ENCODE measurements at places on chromosomes 4 and X.

DNA sequence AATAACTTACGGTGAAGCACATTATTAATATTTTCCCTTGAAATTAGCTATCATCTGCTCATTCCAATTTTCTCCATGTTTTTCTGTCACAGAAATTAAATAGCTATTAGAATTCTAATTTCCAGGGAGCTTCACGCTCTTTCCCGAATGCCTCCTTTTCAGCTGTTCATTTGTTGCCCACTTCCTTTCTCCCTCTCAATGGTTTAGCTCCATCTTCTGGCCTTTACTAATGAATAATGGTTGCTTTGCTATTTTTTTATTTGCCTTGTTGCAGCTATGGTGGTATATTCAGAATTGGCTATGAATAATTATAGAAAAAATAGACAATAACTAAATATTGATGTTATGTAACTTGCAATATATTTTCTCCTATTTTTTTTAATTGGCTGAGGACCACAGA, 70.5 kb downstream of the GRIA2 start:
- no peak for DNase-seq

DNA sequence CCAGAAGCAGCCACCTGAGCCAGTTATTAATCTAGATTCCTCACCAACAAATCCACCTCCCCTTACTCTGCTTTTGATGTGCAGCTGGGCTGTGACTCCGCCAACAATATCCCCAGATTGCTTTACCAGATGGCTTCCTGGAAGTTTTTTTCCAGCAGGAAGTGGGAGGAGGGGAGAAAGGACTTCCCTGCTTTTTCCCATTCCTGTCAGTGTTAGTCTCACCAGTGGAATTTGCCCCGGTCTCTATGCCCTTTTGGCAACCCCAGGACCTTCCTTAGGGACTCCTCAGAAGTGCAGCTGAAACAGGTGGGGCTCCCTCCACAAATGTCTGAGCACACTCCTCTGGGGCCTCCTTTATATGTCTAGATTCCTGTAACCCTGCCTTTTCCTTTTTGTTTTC, 465.2 kb upstream of the IGFBP7 start:
- DNase-seq = no peak

DNA sequence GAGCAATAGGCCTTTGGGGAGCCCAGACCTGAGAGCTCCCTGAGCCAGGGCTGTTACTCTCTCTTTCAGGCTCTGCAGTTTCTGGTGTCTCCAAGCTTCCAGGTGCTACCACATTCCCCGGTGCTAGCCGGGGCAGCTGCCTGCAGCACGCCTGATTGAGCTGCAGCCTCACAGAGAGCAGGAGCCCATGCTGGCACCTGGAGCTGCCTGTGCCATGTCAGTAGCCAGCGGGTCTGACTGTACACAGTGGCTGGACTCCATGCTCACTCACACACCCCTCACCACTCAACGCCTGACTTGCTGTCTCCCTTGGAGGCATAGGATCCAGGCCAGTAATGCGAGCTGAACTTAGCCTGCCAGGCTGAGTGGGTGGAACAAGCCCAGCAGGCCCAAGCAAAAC, 800.4 kb upstream of the AGA start:
- no peak for DNase-seq

- DNase-seq = no peak
Measured at GRCh38 chrX:54529151-54529550, 868 bp upstream of the GNL3L start.

DNA sequence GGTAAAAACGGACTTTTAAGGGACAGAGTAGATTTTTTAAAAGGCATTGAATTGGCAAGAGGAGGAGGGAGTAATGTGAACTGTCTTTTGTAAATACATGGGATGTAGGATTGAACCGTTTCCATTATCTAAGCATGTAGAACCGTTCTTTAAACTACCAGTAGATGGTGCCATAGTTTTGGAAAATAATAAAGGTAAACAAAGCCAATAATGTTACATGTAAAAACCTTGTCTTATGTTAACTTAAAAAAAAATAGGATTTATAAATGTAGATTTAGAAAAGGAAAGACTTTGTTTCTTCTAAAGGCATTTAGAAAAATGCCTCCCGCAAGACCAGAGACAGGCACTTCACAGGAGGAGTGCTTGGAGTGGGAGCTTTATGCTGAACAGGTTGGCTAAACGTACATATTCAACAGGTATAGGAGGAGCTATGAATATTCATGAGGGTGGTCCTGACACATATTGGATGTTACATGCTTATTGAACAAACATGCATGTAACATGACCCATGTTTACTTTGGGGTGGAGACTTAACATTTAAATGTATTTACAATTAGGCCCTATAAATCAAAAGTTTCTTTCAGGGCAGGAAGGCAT, 45.5 kb upstream of the FAM241A start:
- DNase-seq = no peak

DNA sequence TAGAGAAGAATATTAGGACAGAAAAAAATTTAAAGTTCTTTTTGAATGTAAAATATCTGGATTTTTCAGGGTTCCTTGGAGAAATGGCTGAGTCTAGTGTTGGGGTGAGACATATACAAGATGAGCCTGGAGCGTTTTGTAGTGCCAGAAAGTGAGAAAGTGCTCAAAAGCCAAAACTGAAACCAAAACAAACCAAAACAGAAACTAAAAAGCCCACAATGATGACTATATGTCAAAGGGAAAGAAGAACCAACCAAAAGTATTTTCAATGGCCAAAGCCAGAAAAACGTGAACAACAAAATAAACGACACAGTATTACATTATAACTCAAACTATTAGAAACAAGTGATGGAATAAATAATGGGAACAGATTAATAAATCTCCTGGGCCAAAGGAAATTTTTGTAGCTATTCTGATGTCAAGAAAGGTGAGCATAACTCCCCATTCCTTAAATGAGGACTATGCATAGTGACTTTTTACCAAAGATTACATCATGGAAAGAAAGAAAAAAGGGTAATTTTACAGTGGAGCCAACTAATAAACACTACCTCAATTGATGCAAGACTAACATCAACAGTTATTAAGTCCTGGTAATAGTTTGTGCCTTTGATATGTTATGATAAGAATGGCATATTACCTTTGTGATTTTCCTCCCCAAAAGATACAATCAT, 1137.6 kb downstream of the C4orf33 start:
- DNase-seq = no peak

DNA sequence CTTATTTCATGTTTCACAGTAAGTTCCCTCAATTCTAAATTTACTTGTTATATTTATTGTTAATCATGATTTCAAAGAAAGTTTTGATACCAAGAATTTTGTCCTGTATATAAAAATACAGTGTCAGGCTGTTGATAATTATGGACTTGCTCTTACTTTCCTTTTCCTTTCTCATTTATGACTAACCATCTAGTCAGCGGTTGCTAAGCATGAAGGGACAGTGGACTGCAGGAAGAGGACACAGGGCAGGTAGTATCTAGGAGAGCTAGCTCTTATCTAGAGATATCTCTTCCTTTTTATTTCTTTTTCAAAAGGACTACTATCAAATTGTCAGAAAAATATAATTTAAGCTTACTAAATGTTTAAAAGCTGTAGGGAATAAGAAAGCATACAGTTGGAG, 1.6 kb downstream of the OPRPN start:
- DNase-seq = no peak

DNA sequence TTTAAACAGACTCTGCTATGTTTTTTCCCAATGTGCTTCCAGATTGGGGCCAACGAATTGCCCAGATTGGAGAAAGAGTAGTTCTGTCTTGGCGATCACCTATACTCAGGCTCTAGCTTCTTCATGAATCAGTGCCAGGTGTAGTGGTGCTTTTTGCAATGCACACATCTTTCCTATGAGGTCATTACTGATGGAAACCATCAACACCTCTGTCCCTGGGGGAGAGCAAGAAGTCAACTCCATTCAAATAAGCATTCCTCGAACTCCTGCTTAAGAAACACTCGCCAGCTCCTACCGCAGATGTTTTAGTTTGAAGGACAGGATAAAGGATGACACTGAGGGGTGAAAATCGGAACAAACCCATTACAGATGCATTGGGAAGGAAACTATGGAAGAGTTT, 156.5 kb upstream of the DKK2 start:
- DNase-seq = no peak

- no peak for DNase-seq
Measured at GRCh38 chr4:7466904-7467303, 32.2 kb upstream of the PSAPL1 start.

DNA sequence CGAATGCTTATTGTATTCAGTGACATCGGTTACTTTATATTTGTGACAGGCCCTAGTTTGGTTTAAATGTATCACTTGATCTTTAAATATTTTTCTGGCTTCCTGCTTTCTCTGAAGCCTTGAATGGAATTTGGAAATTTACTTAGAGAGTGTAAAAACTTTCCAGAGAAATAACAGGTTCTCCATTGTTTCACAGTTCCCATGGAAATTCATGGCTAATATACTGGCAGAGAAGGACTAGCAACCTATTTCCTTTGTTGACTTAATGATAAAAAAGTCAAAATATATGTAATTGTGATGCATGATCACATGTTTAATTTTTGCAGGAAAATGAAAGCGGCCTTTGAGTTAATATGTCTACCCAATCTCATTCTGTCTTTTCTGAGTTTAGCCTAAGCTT, 13.2 kb downstream of the NEIL3 start:
- DNase-seq = no peak

GRCh38 chr4:15327311-15328298, 100.2 kb upstream of the C1QTNF7 start:
- no peak for DNase-seq

DNA sequence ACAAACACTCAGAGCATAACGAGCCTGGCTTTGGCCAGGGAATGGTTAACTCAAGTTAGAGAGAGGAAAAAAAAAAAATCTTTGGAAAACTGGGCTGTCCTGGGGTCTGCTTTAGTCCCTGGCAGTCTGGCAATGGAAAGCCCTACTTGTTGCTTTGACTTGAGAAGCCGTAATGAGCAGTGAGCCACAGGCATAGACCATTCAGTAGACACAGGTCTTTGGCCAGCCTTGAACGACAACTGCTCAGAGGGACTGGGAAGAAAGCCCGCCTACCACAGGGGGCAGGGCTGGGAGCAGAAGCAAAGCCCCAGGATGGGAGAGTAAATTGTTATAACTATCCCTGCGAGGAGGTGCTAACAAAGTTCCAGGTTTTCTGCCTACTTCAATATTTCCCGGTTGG, 25.9 kb downstream of the SLC25A43 start:
- DNase-seq = no peak

DNA sequence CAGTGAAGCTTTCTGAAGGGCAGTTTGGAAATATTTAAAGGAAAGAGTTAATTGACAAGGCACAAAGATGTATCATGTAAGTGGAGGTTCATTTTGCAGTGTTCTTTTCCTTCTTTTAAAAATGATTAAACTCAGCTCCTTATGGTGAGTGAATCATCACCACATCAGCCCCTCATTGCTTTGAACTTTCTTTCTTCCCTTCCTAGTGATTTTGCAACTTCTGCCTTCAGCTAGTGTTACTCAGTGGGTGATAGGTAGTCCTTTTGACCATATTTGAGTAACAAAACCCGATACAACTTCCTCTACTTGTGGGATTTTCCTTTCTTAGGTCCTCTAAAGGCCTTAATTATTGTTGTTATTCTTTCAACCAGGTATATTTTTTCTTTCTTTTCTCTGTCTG, 8.2 kb downstream of the ZCCHC4 start:
- no peak for DNase-seq

DNA sequence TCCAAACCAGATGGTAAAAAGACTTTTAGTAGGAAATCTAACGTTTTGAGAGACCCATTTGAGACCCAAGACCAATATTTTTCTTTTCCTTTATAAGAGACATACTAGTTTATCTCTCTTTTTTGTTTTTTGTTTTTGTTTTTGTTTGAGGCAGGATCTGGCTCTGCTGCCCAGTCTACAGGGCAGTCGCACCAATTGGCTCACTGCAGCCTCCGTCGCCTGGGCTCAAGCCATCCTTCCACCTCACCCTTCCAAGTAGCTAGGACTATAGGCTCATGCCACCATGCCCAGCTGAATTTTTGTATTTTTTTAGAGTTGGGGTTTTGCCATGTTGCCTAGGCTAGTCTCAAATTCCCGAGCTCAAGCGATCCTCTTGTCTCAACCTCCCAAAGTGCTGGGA, 77.2 kb upstream of the FHDC1 start:
- no peak for DNase-seq

DNA sequence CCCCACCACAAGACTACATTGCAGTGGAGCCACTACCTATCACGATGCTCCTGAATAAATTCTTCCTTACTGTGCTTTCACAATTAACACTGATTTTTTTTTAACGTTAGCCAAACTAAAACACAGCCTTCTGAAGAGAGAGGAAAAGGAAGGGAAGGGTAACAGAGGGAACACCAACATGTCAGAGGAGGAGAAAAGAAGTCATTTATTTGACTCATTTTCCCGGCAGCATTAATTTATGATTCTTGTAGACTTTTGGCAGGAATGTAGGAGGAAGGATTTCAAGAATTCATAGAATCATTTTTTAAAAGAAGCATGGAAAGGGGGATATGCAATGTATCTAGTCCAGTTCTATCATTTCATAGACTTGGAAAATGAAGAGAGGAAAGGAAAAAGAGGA, 74.3 kb upstream of the IQCM start:
- no peak for DNase-seq

DNA sequence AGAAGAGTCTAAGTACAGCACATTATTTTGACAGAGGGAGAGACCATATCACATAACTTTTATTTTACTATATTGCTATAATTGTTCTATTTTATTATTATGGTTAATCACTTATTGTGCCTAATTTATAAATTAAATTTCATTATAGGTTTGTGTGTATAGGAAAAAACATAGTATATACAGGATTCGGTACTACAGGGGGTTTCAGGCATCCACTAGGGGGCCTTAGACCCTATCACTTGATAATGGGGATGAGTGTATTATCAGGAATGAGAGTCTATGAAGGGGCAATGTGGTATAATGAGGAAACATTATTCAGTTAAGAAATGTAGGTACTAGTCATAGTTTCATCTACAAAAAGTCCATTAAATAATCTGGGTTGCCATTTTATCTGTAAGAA, 833.1 kb downstream of the C4orf33 start:
- DNase-seq = no peak

- DNase-seq = no peak
Measured at GRCh38 chr4:123364906-123365305, 31.7 kb upstream of the SPRY1 start.

DNA sequence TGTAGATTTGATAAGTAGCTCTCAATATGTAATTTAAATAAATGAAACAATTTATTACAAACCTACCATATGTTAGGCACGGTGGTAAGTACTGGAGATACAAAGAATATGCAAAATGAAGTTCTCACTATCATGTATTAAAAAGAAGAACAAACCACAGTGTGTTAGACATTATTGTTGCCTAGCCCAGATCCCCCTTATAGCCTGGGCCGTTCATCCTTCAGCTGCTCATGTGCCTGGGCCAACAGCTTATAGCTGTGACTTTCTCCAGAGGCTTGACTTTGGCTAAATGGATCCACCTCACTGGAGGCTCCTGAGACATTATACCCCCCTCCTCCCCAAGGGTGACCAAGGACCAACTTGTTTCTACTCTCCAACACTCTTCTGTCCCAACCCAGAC, 29.8 kb upstream of the CCNG2 start:
- DNase-seq = no peak

GRCh38 chrX:131725001-131725654, 181.3 kb downstream of the OR13H1 start:
- DNase-seq = no peak

GRCh38 chr4:138405466-138405891, 163.3 kb upstream of the SLC7A11 start:
- DNase-seq = no peak

- DNase-seq = no peak
Measured at GRCh38 chr4:25811374-25811690, 51.5 kb downstream of the SEL1L3 start.

All from RWPE2 (cell line).